Sciatic nerve (tissue), 2 donors: ENCODE measurements at places on chromosomes 11 and 22. TPM values are rescaled to one million over a fixed set of nuclear protein-coding genes. Genes with fewer than 3 reads are reported as not detected.

The NXPE4 gene
- total RNA-seq, result not detected

- no peak for DNase-seq
These were observed 10.3 kb upstream of the RANBP1 start for GRCh38 chr22:20105456-20106204.

DNA sequence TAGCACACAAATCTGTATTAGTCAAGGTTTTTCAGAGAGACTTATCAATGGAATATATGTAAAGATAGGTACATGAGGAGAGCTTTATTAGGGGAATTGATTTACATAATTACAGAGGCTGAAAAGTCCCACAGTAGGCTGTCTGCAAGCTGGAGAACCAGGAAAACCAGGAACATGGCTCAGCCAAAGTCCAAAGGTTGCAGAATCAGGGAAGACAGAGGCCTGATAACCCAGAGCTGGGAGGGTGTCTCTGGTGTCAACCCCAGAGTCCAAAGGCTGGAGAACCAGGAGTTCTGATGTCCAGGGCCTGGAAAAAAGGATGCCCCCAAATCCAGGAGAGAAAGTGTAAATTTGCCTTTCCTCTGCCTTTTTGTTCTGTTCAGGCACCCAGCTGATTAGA lies 16.3 kb upstream of the OR5F1 start:
- DNase-seq, result no peak

DNA sequence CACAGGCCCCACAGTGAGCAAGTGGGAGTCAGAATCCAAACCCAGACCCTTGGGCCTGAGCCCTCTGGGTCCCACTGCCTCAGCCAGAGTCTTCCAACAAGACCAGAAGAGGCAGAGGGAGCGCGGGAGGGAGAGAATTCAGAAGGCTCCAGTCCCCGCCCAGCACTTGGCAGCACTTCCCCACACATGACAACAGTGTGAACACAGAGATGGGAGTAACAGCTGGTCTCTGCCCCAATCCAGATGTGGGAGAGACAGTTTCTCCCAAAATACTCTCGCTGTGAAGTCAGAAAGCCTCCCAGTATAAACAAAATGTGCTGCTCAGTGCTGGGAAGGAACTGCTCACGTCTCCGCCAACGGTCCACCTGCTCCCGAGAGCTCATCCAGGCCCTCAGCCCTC lies 219.9 kb downstream of the MN1 start:
- peak; percentile 91 for DNase-seq

GRCh38 chr11:22431106-22431505 lies 92.9 kb downstream of the SLC17A6 start:
- DNase-seq, result no peak

- no peak for DNase-seq
These were observed 38.6 kb upstream of the LMO2 start for GRCh38 chr11:33930317-33931021.
